ENCODE measurements at places on chromosomes 6 and 20.

GRCh38 chr6:87224971-87225370 lies 69.6 kb downstream of the ZNF292 start:
- DNase-seq, result no peak

DNA sequence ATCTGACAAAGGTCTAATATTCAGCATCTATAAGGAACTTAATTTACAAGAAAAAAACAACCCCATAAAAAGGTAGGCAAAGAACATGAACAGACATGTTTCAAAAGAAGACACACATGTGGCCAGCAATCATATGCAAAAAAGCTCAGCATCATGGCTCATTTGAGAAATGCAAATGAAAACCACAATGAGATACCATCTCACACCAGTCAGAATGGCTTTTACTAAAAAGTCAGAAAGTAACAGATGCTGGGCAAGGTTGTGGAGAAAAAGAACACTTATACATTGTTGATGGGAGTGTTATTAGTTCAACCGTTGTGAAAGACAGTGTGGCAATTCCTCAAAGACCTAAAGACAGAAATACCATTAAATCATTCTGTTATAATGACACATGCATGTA lies 289.9 kb upstream of the MMS22L start:
- DNase-seq, result no peak

DNA sequence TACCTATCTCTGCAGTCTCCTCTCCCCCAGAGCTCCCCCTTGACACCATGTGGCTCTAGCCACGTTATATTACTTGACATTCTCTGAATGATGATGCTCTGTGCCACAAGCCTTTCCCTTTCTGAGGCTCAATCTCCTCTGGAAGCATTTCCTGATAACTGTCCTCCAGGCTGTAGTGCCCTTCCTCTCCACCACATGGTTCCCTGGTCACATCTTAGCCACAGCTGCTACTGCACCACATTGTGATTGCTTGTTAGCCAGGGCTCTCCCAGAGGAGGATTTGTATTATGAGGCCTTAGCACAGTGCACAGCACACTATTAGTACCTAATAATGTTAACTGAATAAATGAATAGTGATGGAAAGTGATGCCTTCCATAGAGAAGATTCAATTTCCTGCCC lies 63.9 kb upstream of the RCAN2 start:
- no peak for DNase-seq

GRCh38 chr6:127921982-127922381 lies 21.1 kb upstream of the THEMIS start:
- DNase-seq, result no peak

DNA sequence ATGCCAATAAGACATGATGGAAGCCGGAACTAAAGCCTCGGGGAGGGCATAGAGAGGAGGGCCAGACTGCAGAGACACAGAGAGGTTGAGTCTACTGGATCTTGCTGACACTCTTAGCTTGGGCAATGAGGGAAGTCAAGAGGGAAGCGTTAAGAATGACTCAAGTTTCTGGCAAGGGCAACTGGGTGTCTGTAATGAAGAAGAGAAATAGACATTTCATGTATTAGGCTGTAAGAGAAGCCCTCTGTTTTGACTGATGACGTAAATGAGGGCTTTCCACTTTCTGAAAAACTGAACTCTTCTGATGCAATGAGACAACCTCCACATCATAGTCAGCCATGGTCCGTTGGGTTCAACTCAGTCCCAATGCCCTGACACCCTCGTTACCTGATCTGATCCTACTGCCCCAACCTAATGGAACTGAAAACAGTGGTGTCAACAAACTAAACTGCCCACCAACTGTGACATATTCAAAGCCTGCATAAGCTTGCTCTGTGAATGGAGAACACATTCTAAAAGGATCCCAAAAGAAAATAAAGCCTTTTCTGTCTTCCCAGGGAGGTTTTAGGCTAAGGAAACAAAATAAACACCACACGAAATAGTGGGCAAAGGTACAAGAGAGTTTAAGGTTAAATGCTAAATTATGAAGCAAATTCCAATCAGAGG lies 45.8 kb upstream of the PNRC1 start:
- no peak for DNase-seq

- no peak for DNase-seq
Measured at GRCh38 chr6:73169633-73170032, 55.7 kb downstream of the KHDC1L start.

GRCh38 chr6:117513778-117514365 lies 31.4 kb downstream of the DCBLD1 start:
- DNase-seq, result no peak

DNA sequence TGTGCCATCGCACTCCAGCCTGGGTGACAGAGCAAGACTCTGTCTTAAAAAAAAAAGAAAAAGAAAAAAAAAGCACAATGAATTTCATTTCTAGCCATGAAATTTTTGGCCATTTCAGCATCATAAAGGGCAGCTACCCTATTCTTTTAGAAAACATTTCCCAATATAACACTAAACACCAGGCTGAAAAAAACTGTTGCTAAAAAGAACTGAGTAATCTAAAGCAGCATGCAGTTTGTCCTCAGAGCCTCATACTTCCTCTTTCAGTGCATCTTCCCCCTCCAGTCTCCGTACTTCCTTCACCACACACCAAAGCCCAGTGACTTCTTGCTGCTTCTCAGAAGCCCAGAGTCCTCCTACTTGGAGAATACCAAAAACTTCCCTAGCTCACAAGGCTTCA lies 5.6 kb upstream of the IFNGR1 start:
- no peak for DNase-seq
